ENCODE measurements at places on chromosomes 6 and 20.

GRCh38 chr6:132811276-132811675 is 3.1 kb upstream of the RPS12 start:
- no peak for DNase-seq

GRCh38 chr6:24321538-24322162 is 36.2 kb downstream of the DCDC2 start:
- no peak for DNase-seq

DNA sequence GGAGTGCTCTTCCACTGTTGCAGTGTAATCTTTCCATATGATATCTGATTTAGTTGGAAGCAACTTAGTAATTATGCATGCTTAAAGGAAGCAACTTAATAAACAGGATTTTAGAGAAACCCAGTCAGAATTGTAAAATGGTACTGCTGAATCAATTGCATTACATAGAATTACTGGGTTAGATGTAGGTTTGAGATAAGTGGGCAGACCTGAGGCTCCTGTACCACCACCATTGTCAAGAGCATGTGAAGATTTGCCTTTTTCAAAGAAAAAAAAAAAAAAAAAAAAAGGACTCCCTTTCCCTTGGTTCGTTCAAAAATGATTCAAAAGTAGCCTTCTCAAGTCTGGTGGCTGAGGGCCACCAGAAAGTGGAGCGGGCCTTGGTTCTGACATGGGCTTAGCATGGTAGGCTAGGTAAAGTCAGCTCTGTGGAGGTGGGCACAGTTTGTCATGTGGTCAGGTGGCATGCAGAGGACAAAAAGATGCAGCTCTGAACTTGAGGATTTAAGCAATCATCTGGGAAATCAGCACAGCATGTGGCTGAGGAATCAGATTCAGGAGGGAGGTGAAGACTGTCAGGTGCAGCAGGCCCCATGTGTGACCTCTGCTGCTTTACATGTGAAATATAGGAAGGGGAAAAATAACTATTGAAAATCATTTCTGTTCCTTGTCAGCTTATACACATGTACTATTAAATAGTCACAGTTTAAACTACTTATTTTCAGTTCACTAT is 32.4 kb downstream of the ARID1B start:
- DNase-seq: no peak

DNA sequence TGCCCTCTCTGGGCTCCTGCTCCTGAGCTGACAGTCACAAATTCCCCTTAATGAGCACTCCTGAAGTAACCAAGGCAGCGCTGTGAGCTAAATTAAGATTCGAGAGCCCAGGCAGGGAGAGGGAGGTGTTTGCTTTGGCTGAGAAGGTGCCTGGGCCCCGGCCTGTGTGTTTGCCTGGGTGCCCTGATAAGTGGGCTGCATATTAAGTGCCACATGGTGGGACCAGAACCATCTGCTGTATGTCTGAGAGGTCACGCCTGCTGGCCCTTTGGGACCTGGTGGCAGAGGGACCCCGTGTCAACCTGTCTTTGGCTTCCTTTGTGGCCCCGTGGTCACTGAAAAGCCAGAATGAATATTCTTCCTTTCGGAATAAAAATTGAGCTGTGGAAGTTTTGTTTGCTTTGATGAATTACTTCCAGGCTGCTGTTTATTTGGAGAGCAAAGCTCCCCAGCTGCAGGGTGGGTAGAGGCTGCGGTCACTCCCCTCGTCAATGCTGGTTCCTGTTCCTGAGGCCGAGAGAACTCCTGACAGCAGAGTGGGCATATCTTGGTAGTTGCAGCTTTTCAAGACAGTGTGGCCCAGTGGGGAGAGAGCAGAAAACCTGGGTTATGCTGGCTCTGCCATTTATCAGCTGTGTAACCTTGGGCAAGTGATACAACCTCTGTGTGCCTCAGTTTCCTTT is 17.5 kb upstream of the KCNK16 start:
- no peak for DNase-seq

GRCh38 chr6:101607111-101607690 is 213.7 kb downstream of the GRIK2 start:
- DNase-seq: no peak

GRCh38 chr6:4451081-4451480 is 315.7 kb upstream of the ECI2 start:
- DNase-seq: no peak

- no peak for DNase-seq
Measured at GRCh38 chr6:51464956-51465355, 622.5 kb downstream of the PKHD1 start.

Data from NCI-H1930 (cell line).